ENCODE measurements at places on chromosomes 6 and 20.
A peak's percentile ranks its signal among the peaks of the same experiment; 100 is the strongest.

GRCh38 chr6:3453413-3454272 lies 3.2 kb downstream of the SLC22A23 start:
- DNase-seq: no peak

DNA sequence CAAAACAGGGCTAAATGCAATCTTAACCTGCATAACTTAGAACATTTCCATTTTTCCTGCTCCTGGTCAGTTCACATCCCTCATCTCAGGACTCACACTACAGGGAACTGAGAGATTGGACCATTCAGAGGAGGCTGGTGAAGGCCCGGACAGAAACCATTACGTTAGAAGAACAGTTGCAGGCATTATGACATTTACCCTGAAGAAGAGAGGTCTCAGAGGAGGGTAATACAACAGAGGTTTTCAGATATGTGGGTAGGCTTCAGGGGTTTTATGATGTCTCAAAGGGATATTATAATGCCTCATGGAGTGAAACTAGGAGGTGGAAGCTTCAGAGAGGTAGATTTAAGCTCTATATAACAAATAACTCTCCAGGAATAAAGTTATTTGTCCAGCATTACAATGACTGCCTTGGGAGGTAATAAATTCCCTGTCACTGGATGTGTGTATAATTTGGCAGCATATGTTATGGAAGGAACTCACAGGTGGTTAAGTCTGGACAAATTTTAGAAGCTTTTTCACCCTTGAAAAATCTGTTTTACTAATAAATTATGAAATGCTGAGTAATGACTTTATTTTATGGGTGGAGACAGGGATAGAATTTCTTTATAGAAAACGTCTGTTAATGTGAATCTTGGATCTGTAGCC lies 36.7 kb upstream of the RIPOR2 start:
- no peak for DNase-seq

GRCh38 chr6:107642861-107643328 lies 153.0 kb downstream of the SOBP start:
- DNase-seq: no peak

DNA sequence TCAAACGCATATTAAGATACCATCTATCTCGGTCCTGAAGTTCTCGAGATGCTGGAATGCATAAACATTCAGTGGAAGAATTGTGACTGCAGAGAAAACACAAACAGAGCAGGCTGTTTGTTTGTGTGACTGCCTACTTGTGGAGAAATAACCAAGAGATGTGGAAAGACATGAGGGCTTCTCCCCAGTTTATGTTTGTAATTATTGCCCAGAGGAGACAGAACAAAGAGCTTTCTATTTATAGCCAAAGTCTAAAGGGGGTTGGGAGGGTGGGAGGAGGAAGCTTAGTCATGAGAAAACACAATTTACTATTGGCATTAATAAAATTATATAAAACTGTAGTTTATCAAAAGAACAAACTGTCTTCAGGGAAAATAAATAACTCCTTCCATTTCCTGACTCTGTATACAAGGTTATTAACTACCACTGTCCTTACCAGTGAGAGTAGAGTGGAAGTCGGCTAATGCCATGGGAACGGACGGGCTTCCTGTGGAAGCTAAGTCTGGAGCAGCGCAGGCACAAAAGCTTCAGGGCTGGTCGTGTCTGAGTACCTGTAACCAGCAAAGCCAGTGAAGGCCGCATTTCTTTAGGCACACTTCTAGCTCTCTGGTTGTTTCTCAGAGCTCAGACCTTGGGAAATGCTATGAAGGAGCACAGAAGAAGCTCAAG lies 200.2 kb upstream of the SUPT3H start:
- DNase-seq: no peak

DNA sequence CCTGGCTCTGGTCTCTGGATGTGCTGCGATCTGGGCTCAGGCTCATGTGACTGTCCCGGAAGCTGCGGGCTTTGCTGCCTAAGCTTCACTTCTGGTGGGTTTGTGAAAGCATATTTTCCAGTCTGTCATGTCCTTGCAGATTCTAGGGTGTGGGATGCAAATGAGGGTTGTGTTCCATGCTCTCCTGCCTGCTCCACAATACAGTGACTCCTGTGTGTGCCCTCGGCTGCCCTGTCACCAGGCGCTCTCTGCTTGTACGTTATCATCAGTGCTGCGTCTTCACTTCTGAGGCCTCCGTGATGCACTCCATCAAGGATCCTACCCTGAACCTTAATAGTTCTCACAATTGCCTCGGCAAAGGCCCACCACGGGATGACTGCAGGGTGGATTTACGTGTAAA lies 84.2 kb downstream of the TTLL2 start:
- DNase-seq: no peak

- no peak for DNase-seq
Observed at GRCh38 chr6:42860481-42860880, 18.9 kb upstream of the RPL7L1 start.

- no peak for DNase-seq
Observed at GRCh38 chr6:119240257-119241110, 109.1 kb downstream of the MAN1A1 start.

- DNase-seq: no peak
Observed at GRCh38 chr6:163338671-163339405, 75.7 kb upstream of the QKI start.

DNA sequence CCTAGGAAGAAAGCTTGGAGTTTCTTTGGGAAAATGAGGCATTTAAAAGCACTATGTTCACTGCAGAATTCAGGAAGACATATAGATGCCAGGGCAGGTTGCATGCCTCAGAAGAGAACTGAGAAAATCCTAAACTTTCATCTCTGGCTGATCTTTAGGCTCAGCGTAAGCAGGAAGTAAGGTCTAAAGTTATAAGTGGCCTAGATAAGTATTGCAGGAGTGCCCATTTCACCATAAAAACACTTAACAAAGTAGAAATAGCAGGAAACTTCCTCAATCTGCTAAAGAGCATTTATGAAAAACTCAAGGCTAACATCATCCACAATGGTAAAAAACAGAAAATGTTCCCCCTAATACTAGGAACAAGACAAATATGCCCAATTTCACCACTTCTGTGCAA lies 320.3 kb downstream of the BMP2 start:
- DNase-seq: no peak

GRCh38 chr20:57381596-57382503 lies 9.3 kb upstream of the RBM38 start:
- peak; percentile 50 for DNase-seq

GRCh38 chr6:129252377-129253071 lies 369.6 kb downstream of the LAMA2 start:
- no peak for DNase-seq

DNA sequence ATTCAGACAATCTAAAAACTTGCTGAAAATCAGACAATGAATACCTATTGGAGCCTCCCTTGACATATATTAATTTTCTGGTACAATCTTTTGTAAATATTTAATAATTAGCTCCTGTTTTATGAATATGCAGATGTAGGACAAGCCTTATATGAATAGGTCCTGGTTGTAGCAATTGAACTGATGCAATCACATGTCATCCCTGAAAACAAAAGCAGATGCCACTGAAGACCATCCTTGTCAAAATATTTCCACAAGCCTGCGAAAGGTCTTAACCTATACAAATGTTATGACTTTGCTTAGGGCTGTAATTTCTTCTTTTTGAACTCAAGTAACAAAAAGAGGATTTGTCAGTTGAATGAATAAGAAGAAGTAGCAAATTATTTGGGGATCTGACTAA lies 722.1 kb downstream of the EYS start:
- no peak for DNase-seq

DNA sequence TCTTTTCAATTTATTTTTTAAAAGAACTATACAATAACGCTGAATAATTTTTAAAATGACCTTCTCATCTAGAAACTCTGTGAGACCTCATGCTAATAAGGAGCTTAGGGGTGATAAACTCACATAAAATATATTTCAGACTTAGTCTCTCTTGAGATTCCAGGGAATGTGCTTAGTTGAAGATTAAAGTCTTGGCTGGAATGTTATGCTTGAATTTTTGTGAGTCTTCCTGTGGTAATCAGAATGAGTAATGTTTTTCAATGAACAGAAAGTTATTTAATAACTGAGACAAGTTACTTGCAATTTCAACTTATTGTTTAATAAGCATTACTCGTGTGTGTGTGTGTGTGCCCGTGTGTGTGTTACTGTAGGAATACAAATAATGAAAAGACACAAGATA lies 379.9 kb upstream of the EPHA7 start:
- DNase-seq: no peak

DNA sequence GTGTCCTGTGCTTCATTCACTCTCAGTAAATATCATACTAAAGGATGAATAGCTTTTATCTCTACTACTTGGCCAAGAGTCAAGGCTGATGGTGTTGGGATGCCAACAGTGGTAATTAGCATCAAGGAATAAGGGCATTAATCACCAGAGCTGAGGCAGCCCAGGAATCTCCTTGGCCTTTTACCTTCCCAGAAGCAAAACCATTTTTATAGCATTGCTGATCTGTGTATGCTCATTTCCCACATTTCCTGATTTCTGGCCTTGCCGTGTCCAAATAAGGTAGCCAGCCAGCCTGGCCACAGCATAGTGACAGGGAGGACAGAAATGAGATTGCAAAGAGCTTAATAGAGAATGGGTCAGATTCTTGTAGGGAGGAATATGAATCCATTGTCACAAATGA lies 76.7 kb upstream of the FOXO3 start:
- no peak for DNase-seq

- no peak for DNase-seq
Observed at GRCh38 chr6:19032591-19033295, 645.6 kb downstream of the RNF144B start.

GRCh38 chr6:3535776-3536435 lies 79.1 kb upstream of the SLC22A23 start:
- no peak for DNase-seq

GRCh38 chr6:133040094-133040802 lies 200.9 kb upstream of the EYA4 start:
- no peak for DNase-seq

DNA sequence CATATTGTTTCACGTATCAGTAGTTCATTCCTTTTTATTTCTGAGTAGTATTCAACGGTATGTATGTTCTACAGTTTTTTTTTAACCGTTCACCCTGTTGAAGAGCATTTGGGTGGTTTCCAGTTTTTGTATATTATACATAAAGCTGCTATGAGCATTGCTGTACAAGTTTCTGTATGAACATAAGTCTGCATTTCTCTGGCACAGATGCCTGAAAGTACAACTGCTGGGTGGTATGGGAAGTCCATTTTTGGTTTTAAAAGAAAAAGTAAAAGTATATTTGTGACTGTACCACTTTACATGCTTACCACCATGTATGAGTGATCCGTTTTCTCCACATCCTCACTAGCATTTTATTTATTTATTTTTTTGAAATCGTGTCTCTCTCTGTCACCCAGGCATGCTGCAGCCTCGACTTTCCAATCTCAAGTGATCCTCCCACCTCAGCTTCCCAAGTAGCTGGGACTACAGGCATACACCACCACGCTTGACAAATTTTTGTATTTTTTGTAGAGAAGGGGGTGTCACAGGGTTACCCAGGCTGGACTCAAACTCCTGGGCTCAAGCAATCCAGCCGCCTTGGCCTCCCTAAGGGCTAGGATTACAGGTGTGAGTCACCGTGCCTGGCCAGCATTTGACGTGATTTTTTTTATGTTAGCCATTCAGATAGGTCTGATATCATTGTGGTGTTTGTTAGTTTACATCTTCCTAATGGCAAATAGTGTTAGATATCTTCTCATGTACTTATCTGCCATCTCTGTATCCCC lies 11.0 kb upstream of the SIM1 start:
- DNase-seq: no peak

DNA sequence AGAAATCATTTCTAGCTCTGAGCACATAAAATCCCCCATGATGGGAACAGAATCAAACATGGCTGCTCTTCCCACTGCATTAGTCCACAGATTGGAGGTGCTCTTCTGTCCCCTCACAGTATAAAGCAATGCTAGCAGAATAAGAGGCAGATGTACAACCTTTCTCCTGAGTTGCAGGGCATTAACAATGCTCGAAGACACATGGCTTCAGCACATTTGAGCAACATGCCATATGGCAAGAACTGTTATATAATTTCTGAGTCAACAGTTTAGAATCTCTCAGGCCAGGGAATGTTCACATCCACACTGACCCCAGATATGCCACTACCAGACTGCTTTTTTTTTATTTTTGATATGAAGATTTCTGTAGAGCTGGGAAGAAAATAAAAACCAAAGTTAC lies 119.6 kb downstream of the KIF13A start:
- no peak for DNase-seq

DNA sequence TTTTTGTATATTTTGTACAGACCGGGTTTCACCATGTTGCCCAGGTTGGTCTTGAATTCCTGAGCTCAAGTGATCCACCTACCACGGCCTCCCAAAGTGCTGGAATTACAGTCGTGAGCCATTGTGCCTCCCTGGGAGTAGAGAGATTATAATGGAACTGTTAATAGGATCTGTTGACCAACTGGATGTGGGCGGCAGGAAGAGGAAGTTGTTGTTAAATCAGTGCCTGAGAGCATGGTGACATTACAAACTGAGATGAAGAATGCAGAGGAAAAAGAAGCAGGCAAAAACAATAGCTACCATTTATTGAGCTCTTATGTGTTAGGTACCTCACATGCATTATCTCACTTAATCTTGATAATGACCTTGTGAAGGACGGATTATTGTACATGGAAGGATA lies 9.2 kb upstream of the L3MBTL3 start:
- no peak for DNase-seq

DNA sequence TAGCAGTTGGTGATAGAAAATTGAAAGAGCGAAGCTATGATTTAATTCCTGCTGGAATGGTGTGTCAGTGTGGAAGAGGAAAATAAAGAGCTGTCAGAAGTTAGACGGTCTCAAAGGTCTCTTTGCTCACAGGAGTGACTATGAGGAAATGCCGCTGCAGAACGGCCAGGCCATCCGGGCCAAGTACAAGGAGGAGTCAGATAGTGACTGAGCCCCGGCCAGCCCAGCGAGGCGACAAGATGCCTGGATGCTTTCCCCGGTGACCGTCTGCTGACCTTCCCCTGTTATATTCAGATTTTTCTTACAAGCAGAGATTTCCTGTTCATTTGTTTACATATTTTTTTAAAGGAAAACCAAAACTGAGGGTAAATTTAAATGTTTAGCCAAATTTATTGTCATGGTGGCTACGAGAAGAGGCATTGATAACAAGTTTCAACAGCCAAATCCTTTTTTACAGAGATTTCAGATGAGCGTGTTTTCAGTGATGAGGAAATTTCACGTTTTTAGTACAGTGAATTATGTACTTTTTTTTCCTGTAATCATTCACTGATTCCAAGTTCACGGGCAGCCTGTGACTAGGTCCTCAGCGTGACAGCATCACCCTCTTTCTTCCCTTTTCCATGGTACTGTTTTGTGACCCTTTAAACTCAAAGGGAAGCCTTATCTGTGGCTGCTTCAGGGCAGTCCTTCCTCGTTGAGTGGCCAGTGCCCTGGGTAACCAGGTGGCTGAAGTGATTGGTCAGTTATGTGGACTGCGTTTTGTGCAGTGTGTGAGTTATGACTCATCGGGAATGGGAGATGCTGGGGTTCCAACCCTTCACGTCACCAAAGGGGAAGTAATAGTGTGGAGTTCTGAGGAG lies 12.6 kb downstream of the DYNLT1 start:
- DNase-seq: no peak

GRCh38 chr6:127971945-127972391 lies 71.1 kb upstream of the THEMIS start:
- DNase-seq: no peak

- no peak for DNase-seq
Observed at GRCh38 chr6:87220997-87221396, 65.6 kb downstream of the ZNF292 start.

GRCh38 chr6:91029211-91029610 lies 442.3 kb upstream of the MAP3K7 start:
- no peak for DNase-seq

All from GOT3 (cell line).